ENCODE measurements at places on chromosomes 12 and 14.

DNA sequence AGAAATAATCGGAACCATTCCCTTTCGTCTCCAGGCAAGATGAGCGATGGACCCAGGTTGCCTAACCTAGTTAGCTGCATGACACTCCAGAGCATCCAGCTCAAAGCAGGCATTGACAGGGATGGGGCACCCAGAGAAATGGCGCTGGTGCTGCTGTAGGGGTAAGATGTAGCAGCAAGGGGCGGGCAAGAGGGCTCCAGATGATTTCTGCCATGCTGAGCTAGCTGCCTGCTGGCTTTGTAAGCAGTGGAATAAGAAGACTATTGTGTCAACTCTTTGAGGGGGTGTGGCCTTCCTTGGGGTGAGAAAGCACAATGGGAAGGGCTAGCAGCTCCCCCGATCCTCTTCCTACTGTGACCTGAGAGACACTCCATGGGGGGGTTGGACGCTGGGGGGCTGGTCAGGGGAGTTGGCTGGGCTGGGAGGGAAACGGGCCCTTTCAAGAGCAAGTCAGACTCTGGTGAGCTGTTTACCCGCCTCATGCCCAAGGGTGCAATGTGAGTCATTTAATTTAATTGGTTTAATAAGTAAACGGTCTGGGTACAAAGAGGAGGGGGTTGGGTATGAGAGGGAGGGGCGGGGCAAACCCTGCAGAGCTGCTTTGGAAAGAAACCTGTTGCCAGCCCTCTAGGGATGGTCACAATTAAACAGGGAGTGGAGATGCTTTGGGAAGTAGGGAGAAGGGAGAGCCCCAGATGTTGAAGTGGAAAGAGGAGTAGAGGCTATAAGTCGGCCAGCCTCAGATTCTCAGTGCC, 50.5 kb downstream of the B4GALNT3 start:
- H3K36me3 ChIP-seq, result no peaks in the 10 kb centered on the region
- DNase-seq, result no peak
- H3K27ac ChIP-seq, result no peak overlapping the region
- no peak overlapping the region for H3K4me3 ChIP-seq
- H3K4me1 ChIP-seq, result no peaks in the 10 kb centered on the region

DNA sequence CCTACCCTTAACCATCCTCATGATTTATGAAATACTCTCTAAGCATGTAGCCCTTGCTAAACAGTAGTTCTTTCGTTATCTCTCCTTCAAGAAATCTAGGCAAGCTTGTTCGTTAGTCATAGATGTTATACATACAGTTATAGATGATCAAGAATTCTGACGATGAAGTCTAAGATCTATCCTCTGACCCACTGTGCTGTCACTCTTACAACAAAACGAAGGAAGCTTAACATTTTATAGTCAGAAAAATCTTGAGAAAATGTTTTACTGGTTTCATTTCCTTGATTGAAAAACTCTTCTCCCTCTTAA, 68.9 kb downstream of the SPPL3 start:
- peaks cover 3% of the 10 kb centered on the region for H3K36me3 ChIP-seq
- DNase-seq, result no peak
- peaks cover 61% of the 10 kb centered on the region for H3K4me1 ChIP-seq
- no peaks in the 10 kb centered on the region for H3K27me3 ChIP-seq

GRCh38 chr14:77556946-77557345, 58.3 kb upstream of the ISM2 start:
- H3K4me3 ChIP-seq, result no peak overlapping the region
- DNase-seq, result no peak
- no peak overlapping the region for H3K27ac ChIP-seq
- H3K4me1 ChIP-seq, result peaks cover 9% of the 10 kb centered on the region
- H3K36me3 ChIP-seq, result peaks cover 12% of the 10 kb centered on the region
- no peaks in the 10 kb centered on the region for H3K27me3 ChIP-seq

DNA sequence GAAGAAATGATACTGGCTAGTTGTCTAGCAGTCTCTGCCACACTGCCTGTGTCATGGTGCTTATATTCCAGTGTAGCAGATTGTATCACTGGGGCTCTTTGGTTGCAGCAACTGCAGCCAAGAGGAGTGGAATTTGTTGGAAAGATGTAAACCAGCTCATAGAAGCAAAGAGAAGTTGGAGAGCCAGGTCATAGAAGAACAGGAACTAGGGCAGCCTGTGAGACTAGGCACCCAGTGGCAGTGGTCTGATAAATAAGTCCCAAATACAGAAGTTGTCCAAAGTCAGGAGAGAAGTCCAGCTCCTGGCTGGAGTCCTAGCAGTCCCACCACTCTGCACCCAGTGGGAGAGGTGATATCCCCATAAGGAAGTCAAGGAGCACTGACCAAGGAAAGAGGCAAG, 172.5 kb upstream of the ARID2 start:
- H3K36me3 ChIP-seq, result no peaks in the 10 kb centered on the region
- DNase-seq, result no peak
- H3K27me3 ChIP-seq, result peaks cover 1% of the 10 kb centered on the region

DNA sequence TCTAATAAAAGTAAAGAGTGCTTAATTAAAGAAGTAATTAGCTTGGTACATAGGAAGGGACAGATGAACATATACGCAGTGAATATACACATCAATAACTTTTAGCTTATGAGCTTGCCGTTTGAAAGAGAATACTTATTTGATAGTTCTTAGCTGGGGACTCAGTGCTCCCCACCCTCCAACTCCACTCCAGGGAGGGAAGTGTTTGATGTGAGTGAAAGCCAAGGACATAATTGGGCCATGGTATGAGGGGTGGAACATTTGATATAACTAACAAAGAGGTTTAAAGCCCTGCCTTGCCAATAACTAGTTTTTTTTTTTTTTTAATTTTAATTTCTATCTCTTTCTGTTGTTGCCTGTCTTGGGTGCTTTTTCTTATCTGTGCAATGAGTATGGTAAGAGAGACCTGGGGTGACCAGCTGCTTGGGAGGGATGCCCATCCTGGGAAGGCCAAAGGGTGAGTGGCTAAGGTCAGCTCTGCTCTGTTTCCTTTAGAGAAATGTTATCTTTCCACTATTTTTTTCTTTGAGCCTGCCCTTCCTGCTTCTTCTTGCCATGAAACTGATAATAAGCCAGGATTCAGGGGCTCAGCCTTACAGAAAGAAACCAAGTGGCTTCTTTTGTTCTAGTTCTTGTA, 132.8 kb upstream of the CPSF6 start:
- no peaks in the 10 kb centered on the region for H3K36me3 ChIP-seq
- DNase-seq, result no peak
- no peak overlapping the region for H3K4me3 ChIP-seq
- no peaks in the 10 kb centered on the region for H3K4me1 ChIP-seq

GRCh38 chr12:80936642-80937390, 918 bp downstream of the LIN7A start:
- H3K4me1 ChIP-seq, result no peaks in the 10 kb centered on the region
- H3K36me3 ChIP-seq, result peaks cover 3% of the 10 kb centered on the region
- H3K27me3 ChIP-seq, result peaks cover 22% of the 10 kb centered on the region
- no peak for DNase-seq

GRCh38 chr12:91627225-91627624, 444.6 kb upstream of the DCN start:
- H3K4me3 ChIP-seq, result no peak overlapping the region
- H3K4me1 ChIP-seq, result no peaks in the 10 kb centered on the region
- DNase-seq, result no peak
- no peak overlapping the region for H3K27ac ChIP-seq
- no peaks in the 10 kb centered on the region for H3K36me3 ChIP-seq
- peaks cover 2% of the 10 kb centered on the region for H3K27me3 ChIP-seq

DNA sequence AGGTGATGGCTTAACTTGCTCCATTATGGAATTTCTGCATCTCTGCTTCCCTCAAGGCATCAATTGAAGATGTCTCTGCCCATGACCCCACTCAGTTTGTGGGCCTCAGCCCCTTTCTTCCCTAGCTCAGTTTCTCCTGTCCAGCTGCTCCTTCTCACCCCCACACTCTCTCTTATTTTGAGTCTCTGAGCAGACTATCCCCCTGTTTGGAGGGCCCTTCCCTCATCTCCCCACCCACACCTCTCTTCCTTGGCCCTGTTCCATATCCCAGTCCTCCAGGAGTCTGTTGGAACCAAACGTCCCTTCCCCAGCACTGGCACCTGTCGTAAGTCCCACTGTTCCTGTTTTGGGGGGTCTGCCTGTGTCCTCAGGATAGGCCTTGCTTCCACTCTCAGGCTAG, 8.3 kb upstream of the KRT1 start:
- H3K4me3 ChIP-seq, result no peak overlapping the region
- DNase-seq, result no peak
- H3K27ac ChIP-seq, result no peak overlapping the region

GRCh38 chr12:11014234-11014633, 8.2 kb downstream of the TAS2R19 start:
- peaks cover 8% of the 10 kb centered on the region for H3K36me3 ChIP-seq
- H3K4me1 ChIP-seq, result no peaks in the 10 kb centered on the region
- H3K4me3 ChIP-seq, result no peak overlapping the region
- no peak for DNase-seq
- no peaks in the 10 kb centered on the region for H3K27me3 ChIP-seq

DNA sequence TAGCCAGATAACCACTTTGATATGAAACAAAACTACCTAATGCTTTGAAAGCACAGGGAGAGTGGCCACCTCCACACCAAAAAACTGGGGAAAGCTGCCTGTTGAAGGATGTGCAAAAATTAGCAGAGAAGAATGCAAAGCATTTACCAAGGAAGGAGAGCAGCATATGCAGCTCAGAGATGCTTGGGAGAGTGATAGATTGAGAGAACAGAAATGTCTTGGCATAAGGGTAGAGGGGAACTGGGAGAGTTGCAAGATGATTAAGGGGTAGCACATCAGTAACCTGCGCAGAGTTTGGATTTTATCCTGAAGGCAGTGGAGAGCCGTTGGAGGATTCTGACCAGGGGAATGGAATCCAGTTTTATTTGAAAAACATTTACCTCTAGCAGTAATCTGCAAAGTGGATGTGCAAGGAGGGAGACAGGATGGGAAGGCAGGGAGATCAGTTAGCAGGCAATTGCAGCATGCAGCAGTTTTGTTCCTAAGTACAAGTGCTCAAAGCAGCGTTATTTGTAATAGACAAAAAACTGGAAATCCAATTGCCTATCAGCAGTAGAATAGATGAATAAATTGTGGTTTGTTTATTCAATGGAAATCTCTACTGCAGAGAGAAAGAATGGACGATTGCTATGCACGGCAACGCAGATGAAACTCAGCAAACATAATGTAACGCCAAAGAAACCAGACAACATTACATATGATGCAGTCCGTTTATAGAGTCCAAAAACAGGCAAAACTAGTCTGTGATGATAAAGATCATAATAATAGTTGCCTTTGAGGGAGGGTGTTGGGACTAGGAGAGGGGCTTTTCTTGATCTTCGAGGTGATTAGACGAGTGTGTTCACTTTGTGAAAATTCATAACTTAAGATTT, 81.5 kb downstream of the BHLHE41 start:
- H3K4me3 ChIP-seq, result no peak overlapping the region
- H3K27me3 ChIP-seq, result no peaks in the 10 kb centered on the region
- no peak overlapping the region for H3K27ac ChIP-seq

GRCh38 chr12:70485704-70486103, 119.6 kb downstream of the KCNMB4 start:
- no peak overlapping the region for H3K4me3 ChIP-seq
- no peak for DNase-seq
- no peak overlapping the region for H3K27ac ChIP-seq

GRCh38 chr14:89902881-89903280, 51.6 kb downstream of the EFCAB11 start:
- H3K27me3 ChIP-seq, result peaks cover 2% of the 10 kb centered on the region
- no peak overlapping the region for H3K4me3 ChIP-seq
- H3K36me3 ChIP-seq, result no peaks in the 10 kb centered on the region
- no peak for DNase-seq

- no peak overlapping the region for H3K27ac ChIP-seq
- H3K36me3 ChIP-seq, result no peaks in the 10 kb centered on the region
- H3K4me1 ChIP-seq, result no peaks in the 10 kb centered on the region
- no peaks in the 10 kb centered on the region for H3K27me3 ChIP-seq
- DNase-seq, result no peak
These were observed 108.1 kb upstream of the G2E3 start for GRCh38 chr14:30450631-30451545.

GRCh38 chr14:29821661-29822429, 105.8 kb downstream of the PRKD1 start:
- DNase-seq, result no peak
- no peaks in the 10 kb centered on the region for H3K4me1 ChIP-seq
- H3K27me3 ChIP-seq, result no peaks in the 10 kb centered on the region
- no peak overlapping the region for H3K27ac ChIP-seq
- no peak overlapping the region for H3K4me3 ChIP-seq

- no peak for DNase-seq
- H3K36me3 ChIP-seq, result no peaks in the 10 kb centered on the region
- H3K4me1 ChIP-seq, result no peaks in the 10 kb centered on the region
- H3K27me3 ChIP-seq, result no peaks in the 10 kb centered on the region
These were observed 119.0 kb upstream of the CPSF6 start for GRCh38 chr12:69120354-69120753.

DNA sequence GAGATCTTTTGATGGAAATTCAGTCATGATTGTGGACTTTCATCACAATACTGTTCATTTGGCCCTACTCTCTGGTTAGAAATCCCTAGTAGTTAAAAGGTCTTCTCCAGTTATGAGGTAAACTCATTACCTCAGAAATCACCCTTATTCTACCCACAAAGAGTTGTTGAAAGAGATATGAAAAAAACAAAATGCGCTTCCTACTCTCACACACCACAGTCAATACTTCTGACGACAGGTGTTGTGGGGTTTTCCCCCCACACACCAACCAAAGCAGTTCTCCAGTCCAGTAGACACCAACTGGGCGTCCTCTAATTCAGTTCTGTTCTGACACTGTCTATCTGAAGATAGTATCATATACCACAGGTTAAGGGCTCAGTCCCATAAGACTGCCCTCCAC, 54.9 kb downstream of the TRMT5 start:
- H3K27ac ChIP-seq, result no peak overlapping the region
- peaks cover 2% of the 10 kb centered on the region for H3K36me3 ChIP-seq
- H3K27me3 ChIP-seq, result no peaks in the 10 kb centered on the region
- no peak for DNase-seq
- H3K4me1 ChIP-seq, result no peaks in the 10 kb centered on the region
- no peak overlapping the region for H3K4me3 ChIP-seq

DNA sequence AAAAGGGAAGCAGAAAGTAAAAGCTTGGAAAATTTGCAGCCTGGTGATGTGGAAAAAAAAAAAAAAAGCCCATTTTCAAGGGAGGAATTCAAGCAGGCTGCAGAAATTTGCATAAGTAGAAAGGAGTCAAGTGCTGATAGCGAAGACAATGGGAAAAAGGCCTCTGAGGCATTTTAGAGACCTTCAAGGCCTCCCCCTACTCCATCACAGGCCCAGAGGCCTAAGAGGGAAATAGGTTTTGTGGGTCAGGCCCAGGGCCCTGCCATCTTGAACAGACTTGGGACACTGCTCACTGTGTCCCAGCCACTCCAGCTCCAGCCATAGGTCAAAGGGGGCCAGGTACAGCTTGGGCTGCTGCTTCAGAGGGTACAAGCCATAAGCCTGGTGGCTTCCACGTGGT, 13.8 kb upstream of the PRKD1 start:
- H3K36me3 ChIP-seq, result no peaks in the 10 kb centered on the region
- H3K4me1 ChIP-seq, result no peaks in the 10 kb centered on the region
- no peak overlapping the region for H3K4me3 ChIP-seq
- H3K27me3 ChIP-seq, result no peaks in the 10 kb centered on the region
- no peak overlapping the region for H3K27ac ChIP-seq
- DNase-seq, result no peak

- H3K36me3 ChIP-seq, result no peaks in the 10 kb centered on the region
- DNase-seq, result no peak
- H3K4me3 ChIP-seq, result no peak overlapping the region
- no peaks in the 10 kb centered on the region for H3K4me1 ChIP-seq
- peaks cover 6% of the 10 kb centered on the region for H3K27me3 ChIP-seq
These were observed 99.7 kb downstream of the WSCD2 start for GRCh38 chr12:108228746-108229145.

All from activated CD4-positive, alpha-beta memory T cell treated with anti-CD3 and anti-CD28 coated beads for 36 hours (primary cell).